ENCODE measurements at places on chromosomes 16 and 17.

- peak; percentile 6 for DNase-seq
Observed at GRCh38 chr17:44672479-44673093, 16.3 kb downstream of the MEIOC start.

- DNase-seq, result no peak
Observed at GRCh38 chr16:67948015-67948414, 4.1 kb upstream of the LCAT start.

- DNase-seq, result no peak
Observed at GRCh38 chr16:71629278-71630016, 3.5 kb downstream of the MARVELD3 start.

DNA sequence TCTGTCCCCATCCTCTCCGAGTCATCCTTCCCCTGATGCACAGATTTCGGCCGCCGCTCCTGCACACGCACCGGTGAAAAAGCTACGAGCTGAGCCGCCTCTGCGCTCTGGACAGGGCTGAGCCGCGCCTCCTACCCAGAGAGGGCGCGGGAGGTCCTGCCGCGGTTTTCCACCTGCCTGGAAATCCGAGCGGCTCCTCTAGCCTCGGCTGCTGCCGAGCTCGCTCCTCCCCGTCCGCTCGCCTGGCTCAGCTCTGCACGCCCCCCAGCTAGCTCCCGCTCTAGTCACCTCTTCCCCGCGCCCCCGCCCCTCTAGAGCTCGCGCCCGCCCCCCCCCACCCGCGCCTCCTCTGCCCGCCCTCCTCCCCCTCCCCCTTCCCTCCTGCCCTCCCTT lies 198 bp upstream of the SHISA9 start:
- DNase-seq, result peak; percentile 62

DNA sequence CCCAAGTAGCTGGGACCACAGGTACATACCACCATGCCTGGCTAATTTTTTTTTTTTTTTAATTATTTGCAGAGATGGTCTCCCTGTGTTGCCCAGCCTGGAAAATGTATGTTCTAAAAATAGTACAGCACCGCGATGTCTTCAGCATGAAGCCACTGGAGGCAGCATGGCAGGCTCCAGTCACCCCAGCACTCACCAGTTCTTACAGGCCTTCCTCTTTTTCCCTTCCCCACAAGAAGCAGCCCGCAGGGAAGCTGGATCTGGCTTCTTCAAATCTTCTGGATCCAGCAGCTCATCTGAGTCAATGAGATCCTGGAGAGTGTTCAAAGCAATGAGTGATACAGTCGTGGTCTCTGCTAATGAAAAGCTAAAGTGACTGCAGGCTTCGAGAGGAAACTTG lies 16.2 kb downstream of the CIAPIN1 start:
- DNase-seq, result no peak

- no peak for DNase-seq
Observed at GRCh38 chr17:55806745-55807495, 56.1 kb downstream of the PCTP start.

GRCh38 chr17:43579566-43580140 lies 33.5 kb upstream of the ETV4 start:
- no peak for DNase-seq

DNA sequence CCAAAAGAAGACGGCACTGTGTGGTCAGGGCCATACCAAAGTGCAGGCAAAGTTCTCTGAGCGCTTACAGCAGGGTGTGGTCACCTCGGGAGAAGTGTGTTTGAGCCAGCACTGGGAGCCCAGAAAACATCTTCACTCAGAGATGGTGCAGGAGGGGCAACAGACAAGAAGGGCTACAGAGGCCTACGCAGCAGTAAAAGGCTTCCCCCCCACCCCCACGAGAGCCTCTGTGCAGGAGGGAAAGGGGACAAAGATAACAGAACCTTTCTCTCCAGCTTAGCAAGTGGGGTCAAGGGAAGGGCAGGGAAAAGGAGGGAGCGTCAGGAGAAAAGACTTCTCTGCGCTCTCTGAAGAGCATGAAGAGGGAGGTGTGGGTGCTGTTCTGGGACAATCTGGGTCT lies 2.8 kb downstream of the VAT1 start:
- DNase-seq, result no peak

- no peak for DNase-seq
Observed at GRCh38 chr17:40541060-40541872, 24.0 kb downstream of the CCR7 start.

DNA sequence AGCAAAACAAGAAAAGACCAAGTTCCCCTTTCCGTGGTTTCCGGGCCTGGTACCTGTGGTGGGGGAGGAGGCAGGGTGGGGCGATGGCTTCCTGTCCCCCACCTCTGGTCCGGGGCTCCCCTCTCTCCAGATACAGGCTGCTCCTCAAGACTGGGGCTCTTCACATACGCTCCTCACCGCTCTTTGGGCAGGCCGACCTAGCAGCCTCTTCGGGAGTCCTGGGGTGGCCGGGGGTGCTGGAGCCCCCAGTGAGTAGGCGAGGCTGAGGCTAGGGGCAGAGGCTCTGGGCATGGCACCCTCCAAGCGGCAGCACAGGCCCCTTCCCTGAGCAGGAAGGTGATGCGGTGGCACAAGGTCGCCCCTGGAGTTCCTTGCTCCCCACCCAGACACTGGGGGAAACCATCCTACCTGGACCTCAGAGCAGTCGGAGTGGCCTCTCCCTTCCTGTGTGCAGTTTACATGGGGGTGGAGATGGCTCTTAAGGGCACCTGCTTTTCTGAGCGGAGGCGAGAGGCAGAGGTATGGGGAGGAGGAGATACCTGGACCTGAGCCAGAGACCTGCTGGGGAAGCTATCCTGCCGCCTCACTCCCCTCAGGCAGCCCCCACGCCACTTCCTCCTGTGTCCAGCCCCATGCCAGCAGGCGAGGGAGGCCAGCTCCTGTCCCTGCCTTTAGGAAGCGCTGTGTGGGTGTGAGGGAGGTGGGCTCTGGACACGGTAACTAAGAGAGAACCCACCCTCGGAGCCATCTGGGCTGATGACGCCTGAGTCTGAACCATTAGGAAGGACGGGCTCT lies 891 bp downstream of the CORO1A start:
- peak; percentile 73 for DNase-seq

- no peak for DNase-seq
Observed at GRCh38 chr16:52182840-52183239, 364.1 kb downstream of the TOX3 start.

- no peak for DNase-seq
Observed at GRCh38 chr17:41394254-41394996, 3.0 kb downstream of the KRT31 start.

- DNase-seq, result no peak
Observed at GRCh38 chr16:9934723-9935508, 247.3 kb downstream of the GRIN2A start.

DNA sequence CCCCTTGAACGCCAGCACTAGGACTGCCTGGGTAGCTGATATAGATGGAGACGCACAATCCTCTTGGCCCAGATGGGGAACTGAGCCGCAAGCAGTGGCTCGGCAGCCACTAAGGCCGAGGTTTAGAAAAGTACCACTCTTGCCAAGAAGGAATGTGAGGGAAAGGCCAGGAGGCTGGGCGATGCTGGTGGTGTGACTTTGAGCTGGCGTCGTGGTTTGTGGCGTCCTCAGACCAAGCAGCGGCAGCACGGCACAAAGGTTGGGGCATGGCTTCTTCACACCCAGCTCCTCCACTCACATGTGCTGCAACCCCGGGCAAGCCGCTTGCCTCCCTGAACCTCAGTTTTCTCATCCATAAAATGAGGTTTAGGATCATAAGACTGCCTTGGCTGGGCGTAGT lies 15.6 kb downstream of the DCAKD start:
- no peak for DNase-seq

- peak; percentile 87 for DNase-seq
Observed at GRCh38 chr17:57747221-57748017, 2.3 kb upstream of the CCDC182 start.

DNA sequence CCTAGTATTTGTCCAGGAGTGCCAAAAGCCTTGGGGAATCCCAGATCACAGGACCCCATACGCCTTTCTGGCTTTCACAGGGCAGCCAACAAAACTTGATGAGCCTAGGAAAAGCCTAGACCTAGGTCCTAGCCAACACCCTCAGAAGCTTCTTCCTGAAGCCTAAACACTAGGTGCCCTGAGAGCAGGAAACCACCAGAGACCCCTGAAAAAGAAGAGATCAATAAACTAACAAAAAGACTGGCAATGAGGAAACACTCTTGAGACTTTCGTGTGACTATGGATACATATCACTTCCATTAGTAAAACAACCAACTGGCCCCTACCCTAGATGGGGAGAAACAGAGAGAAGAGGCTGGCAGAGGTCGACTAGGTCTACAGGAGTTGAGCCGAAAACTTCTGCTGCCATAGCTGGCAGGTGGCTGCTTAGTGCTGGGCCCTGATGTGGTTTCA lies 1.2 kb downstream of the ORMDL3 start:
- DNase-seq, result no peak

GRCh38 chr17:59498530-59499307 lies 66.7 kb upstream of the DHX40 start:
- DNase-seq, result peak; percentile 60
